ENCODE measurements at places on chromosomes 13 and 19.

GRCh38 chr19:3494051-3494450 lies 6.4 kb downstream of the DOHH start:
- DNase-seq: no peak

DNA sequence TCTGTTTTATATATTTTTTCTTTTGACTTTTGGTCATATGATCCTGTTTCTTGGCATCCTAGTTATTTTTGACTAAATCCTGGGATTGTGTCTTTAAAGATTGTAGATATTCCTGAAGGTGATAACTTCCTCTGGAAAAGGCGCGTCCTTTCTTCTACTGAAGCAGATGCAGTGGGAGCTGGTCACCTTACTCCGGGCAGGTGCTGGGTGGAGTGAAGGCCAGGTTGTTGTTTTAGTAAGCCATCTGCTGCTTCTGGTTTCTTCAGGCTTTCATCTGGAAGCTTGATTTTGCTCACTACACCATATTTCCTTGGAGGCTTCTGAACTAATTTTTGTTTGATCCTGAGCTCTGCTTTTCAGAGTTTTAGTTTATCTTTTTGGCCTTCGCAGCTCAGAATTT lies 21.5 kb downstream of the URI1 start:
- no peak for DNase-seq

GRCh38 chr19:4768934-4769777 lies 22.4 kb upstream of the FEM1A start:
- peak; percentile 6 for DNase-seq

- DNase-seq: no peak
Observed at GRCh38 chr19:33260628-33261418, 35.2 kb upstream of the SLC7A10 start.

- no peak for DNase-seq
Observed at GRCh38 chr19:44613295-44614178, at the start of gene IGSF23. TSS of gene IGSF23 (plus strand) at chr19:44613563. CDS start at chr19:44613646, 83 bp downstream.

- no peak for DNase-seq
Observed at GRCh38 chr13:42592915-42593900, 19.3 kb downstream of the TNFSF11 start.

DNA sequence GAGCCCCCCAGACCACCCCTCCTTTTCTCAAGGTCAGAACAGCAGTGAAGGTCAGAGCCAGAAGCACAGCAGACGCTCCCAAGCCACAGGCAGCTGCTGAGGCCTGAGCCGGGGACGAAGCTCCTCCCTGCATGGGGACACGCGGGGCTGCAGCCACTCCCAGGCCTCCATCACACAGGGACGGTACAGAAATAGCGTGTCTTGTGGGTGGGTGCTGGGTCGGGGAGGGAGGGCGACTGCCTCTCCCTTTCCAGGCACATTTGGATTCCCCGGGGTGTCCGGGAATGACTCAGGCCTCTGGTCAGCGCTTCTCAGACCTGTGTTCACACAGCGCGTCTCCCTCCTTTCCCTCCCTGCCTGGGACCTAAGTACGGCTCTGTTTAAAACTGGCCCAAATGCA lies 33.2 kb downstream of the RASA3 start:
- DNase-seq: peak; percentile 88

DNA sequence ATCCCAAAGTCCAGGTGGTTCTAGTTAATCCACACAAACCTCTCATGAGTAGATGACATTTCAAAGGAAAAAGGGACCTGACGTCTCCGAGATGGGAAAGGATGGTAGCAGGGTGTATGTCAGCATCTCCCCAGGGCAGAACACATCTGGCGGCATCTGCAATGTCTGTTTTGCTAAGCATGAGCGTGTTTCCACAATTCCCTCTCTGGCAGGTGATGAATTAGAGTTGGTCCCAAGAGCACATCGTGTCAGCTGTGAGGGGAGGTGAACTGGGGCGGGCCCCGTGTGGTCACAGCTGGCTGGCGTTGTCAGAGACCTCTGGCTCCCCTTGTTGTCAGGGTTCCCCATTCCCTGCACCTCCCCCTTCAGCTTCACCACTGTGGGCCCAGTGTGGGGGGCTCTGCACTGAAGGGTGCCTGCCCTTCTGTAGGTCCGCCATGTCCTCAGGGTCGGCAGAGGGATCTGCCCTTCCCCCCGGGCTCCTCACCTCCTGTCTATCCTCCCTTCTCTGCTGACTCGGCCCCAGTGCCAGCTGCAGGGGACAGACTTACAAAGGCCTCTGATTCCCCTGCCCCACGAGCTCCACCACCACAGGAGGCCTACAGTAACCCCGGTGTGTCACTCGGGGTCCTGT lies 58.2 kb downstream of the CDADC1 start:
- DNase-seq: no peak

DNA sequence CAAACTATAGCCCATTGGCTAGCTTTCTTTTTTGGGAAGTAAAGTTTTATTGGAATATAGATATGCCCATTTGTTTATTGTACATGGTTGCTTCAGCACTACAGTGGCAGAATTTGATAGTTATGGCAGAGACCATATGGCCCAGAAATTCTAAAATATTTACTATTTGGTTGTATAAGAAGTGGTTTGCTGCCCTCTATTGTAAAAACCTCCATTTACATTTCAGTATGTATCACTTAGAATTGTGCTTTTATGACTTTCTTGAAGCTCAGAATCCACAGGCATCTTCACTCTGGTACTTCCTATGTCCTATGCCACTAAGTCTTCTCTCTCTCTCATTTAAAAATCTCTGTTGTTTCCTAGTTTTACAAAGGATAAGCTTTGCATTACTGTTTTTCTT lies 37.7 kb downstream of the DLEU7 start:
- no peak for DNase-seq

- DNase-seq: no peak
Observed at GRCh38 chr19:10144361-10144760, 24.7 kb upstream of the EIF3G start.

- no peak for DNase-seq
Observed at GRCh38 chr13:80844164-80844563, 503.2 kb upstream of the SPRY2 start.

GRCh38 chr19:311813-312261 lies 20.6 kb upstream of the PLPP2 start:
- no peak for DNase-seq

- DNase-seq: no peak
Observed at GRCh38 chr19:41863209-41863931, 3.3 kb downstream of the RPS19 start.

- DNase-seq: peak; percentile 74
Observed at GRCh38 chr19:41218615-41219507, at the start of gene AXL. TSS of gene AXL (plus strand) at chr19:41219223. CDS start at chr19:41219393, 170 bp downstream.

GRCh38 chr19:703329-703650 lies 5.4 kb upstream of the PALM start:
- no peak for DNase-seq

DNA sequence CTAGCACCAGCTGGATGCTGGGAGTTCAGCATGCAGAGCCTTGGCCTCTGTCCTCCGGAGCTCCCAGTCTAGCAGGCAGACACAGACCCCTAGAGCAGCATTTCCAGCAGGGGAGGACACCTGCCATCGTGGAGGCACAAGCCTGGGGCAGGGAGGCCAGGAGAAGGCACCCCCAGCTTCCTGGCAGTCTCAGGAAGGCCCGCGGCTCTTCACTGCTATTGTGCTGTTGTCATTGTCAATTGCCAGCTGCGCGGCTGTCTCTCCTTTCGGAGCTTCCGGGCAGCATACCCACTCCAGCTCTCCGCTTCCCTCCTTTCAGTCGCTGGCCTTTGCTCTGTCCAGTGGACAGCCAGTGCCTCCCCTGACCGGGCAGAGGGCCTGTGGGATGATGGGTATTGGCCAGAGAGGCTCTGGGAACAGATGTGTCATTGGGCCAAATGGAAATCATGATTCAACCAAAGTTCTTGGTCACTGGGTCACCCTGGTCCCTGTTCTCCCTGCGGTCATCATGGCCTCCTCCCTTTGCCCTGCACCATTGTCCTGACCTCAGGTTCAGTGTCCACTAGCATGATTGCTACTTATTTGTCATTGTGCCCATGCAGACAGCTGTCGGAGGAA lies 93.0 kb downstream of the SLC7A1 start:
- DNase-seq: no peak

DNA sequence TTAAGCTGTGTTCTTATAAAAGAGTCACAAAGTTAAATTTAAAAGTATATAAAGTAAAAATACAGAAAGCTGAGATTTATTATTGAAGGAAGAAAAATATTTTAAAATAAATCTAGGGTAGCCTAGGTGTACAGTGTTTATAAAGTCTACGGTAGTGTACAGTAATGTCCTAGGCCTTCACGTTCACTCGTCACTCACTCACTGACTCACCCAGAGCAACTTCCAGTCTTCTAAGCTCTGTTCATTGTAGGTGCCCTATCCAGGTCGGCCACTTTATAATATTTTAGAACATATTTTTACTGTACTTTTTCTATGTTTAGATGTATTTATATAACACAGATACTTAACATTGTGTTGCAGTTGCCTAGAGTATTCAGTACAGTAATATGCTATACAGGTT lies 47.4 kb downstream of the NDFIP2 start:
- DNase-seq: no peak

GRCh38 chr19:2477732-2478191 lies 1.8 kb downstream of the GADD45B start:
- DNase-seq: no peak

- peak; percentile 37 for DNase-seq
Observed at GRCh38 chr13:106471957-106472543, 63.4 kb downstream of the EFNB2 start.

DNA sequence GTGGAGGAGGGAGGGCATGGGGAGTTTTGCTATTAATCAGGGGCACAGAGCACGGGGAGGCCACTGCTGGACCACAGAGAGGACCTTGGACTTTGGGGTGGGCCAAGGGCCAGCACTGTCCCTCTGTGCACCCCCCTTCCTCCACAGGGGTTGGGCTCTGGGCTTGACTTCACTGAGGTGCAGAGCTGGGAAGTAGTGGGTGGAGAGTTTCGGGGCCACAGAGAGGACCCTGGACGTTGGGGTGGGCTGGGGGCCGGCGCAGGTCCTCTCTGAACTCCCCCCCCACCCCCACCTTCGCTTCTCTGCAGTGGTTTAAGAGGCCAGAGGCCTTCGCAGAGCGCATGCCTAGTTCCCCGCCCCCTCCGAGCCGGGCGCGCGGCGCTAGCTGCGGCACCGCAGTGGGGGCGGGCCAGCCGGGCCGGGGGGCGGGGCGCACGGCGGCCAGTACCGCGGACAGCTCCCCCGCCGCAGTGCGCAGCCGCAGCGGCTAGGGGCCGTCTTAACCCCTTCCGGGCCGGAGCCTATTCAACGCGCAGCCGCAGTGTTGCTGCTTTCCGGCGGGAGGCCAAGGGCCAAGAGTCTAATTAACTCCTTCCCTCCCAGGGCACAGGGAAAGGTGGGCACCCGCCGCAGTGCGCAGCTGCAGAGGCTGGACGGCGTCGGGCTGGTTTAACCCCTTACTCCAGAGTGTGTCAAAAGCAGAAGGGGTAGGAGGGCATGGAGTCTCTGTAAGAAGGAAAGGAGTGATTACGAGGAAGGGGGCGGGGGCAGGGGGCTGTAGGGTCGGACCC lies 3.7 kb downstream of the KCNC3 start:
- no peak for DNase-seq

DNA sequence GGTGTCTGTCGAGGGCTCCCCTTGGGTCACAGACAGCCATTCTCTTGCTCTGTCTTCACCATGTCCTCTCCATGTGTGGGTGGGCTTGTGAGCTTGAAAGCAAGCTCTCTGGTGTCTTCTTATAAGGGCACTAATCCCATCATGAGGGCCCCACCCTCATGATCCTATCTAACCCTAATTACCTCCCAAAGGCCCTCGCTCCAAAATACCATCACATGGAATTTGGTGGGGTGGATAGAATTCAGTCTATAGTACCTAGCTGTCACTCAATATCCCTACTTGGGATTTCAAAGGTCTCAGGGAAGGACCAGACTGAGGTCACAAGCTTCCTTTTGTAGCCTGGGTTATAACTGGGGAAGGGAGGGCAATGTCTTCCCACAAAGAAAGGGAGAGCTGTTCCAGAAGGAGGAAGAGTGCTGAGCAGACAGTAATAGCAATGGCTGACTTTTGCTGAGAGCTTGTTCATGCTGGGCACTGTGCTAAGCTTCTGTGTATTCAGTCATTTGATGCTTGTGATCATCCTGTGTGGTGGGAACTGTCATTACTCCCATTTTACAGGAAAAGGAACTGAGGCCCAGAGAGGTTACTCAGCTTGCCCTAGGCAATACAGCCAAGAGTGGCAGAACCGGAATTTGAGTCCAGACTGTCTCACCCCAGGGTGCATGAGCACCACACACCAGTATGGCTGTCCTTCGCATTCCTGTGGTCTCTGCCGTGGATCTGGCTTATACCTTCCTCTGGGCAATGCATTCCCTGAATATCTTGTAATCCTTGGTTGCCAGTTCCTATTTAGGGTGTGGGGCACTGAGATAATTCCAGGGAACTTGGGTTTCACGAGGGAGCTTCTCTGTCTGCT lies 8.2 kb downstream of the FXYD5 start:
- DNase-seq: no peak

- DNase-seq: no peak
Observed at GRCh38 chr13:62246581-62246980, 830.9 kb upstream of the PCDH20 start.

- peak; percentile 28 for DNase-seq
Observed at GRCh38 chr13:94886191-94886590, 173.8 kb upstream of the SOX21 start.

DNA sequence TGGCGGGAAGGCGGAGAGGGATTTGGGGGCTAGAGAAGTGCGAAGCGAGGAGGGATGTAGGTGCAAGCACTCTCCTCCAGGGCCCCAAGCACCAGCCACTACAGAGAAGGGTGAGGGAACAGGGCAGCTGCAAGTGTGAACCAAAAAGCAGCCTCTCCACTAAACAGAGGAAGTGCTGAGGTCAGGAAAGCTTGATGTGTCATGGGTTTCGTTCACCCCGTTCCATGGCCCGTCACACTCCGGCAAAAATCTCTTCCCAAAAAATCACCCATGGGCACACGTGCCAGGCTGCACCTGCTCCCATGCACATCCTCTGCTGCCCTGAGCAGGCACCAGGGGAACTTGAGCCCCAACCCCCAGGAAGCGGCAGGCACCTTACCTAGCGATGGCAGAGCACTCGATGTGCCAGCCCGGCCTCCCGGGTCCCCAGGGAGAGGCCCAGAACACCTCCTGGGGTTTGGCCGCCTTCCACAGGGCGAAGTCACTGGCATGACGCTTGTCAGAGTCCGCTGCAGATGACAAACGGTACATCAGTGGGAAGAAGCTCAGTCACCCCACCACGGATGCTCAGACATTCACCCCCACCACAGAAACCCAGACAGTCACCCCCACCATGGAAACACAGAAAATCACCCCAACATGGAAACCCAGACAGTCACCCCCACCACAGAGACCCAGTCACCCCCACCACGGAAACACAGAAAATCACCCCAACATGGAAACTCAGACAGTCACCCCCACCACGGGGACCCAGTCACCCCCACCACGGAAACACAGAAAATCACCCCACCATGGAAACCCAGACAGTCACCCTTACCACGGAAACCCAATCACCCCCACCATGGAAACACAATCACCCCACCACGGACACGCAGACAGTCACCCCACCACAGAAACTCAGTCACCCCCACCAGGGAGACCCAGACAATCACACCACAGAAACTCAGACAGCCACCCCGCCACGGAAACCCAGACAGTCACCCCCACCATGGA lies 29.0 kb downstream of the CARS2 start:
- no peak for DNase-seq
